NCI-H1930 (cell line): ENCODE measurements at places on chromosomes 12 and 14.

DNA sequence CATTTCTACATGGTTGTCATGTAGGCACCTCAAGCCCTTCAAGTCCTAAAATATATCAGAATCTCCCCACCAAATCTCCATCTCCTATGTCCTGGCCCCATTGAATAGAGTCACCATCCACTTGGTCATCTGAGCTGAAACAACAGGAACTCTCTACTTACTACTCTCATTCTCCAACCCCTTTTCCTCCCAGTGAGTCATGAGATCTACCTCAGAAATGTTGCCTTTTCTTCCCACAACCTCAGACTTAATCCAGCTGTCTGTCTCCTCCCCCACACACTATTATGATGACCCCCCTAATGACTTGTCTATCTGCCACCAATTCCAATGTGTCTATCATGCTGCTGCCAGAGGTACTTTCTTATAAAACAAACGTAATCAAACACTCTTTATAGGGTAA is 72.3 kb upstream of the TMEM263 start:
- DNase-seq = no peak

GRCh38 chr14:30287579-30288445 is 271.1 kb upstream of the G2E3 start:
- DNase-seq = no peak

- no peak for DNase-seq
These were observed 6.0 kb downstream of the GPR132 start for GRCh38 chr14:105059035-105059924.

- DNase-seq = no peak
These were observed 43.9 kb downstream of the MVK start for GRCh38 chr12:109617491-109617890.

GRCh38 chr12:124916374-124917134 is 2.1 kb upstream of the UBC start:
- no peak for DNase-seq

- no peak for DNase-seq
These were observed 62.0 kb upstream of the SYT1 start for GRCh38 chr12:78802593-78802992.

- DNase-seq = no peak
These were observed 399.8 kb upstream of the USP15 start for GRCh38 chr12:61860451-61860850.

- DNase-seq = no peak
These were observed 332.9 kb downstream of the TMEM132D start for GRCh38 chr12:129570796-129571400.

- DNase-seq = no peak
These were observed 11.9 kb downstream of the NRDE2 start for GRCh38 chr14:90319634-90320541.

DNA sequence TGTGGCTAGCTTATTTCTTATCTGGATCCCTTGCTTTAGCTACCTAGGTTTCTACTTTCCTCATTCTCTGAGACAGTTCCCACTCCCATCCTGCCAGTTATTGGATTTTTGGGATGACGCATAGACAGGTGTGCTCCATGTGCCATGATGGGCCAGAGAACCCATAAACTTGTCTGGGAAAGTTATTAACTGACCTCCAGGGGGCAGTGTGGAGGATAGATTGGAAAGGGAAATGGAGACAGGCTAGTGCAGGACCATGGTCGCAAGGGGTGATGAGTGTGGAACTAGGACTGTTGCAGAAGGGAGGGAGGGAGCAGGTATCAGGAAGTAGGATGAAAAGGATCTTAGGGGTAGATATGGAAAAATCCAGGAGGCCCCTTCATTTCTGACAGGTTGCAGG is 80.3 kb downstream of the ESRRB start:
- peak; percentile 23 for DNase-seq

GRCh38 chr12:93776581-93777018 is 99.4 kb downstream of the CRADD start:
- no peak for DNase-seq

- no peak for DNase-seq
These were observed 292.4 kb downstream of the SYT1 start for GRCh38 chr12:79156846-79157463.

DNA sequence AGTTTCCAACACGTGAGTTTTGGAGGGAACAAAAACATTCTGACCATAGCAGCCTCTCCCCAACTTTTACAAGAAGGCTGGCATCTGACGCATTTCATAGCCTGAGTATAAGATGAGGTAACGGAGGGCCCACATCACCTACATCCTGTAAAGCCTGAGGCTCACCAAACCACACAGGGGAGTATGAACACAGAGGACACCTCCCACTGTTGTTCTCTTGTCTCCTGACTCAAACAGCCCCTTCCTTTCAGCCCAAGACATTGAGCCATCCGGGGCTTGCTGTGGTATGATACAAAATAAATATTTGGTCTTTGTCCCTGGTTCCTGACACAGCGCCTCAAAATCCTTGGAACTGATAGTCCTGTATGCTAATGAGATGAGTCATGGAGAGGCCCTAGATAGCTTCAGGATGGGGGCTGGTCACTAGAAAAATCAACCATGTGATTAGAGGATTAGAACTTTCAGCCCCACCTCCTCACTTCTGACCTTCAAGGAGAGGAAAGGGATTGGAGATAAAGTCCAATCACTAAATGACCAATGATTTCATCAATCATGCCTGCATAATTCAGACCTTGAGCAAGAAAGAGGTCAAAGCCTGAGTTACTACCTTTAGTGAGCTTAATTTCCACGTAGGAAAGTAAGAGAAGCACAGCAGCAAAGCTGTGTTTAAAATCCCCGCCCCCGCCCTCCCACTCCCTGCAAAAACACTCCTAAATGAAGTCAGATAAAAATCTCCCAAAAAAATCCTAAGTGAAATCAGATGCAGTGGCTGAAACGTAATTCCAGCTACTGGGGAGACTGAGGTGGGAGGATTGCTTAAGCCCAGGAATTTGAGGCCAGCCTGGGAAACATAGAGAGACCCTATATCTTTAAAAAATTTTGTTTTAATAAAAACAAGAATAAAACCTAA is 236.4 kb downstream of the PCNX1 start:
- no peak for DNase-seq

DNA sequence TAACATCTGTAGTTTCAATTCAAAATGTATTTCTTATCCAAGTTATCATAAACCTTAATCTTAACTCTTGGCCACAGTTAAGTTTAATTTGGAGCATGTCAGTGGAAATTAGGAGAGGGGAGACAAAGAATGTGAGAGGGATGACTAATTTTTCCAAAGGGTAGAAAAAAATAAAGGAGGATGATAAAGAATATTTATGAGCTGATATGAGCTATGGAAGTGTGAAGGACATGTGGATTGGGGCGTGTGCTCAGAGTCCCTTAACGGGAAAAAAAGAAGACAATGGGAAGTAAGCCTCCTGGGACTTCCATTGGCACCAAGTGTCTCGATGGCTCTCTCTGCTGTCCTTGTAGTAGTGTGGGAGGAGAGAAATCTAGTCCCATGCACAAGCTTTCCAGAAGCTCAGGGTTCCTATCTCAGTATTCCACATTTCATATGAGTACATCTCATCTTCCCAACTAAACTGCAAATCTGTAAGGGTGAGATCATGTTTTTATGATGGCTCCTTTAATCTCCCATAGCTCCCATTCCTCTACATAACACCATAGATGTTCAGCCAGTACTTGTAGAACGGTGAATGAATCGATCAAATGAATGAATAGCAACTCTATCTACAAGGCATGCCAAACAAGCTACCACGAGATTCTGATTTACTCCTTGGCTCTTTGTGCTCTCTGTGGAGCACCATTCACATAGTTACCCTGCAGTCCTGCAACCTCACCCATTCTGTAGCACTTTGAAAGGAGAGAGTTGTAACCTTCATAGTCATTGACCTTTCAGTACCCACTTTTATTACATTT is 27.4 kb downstream of the BCL2L14 start:
- no peak for DNase-seq

DNA sequence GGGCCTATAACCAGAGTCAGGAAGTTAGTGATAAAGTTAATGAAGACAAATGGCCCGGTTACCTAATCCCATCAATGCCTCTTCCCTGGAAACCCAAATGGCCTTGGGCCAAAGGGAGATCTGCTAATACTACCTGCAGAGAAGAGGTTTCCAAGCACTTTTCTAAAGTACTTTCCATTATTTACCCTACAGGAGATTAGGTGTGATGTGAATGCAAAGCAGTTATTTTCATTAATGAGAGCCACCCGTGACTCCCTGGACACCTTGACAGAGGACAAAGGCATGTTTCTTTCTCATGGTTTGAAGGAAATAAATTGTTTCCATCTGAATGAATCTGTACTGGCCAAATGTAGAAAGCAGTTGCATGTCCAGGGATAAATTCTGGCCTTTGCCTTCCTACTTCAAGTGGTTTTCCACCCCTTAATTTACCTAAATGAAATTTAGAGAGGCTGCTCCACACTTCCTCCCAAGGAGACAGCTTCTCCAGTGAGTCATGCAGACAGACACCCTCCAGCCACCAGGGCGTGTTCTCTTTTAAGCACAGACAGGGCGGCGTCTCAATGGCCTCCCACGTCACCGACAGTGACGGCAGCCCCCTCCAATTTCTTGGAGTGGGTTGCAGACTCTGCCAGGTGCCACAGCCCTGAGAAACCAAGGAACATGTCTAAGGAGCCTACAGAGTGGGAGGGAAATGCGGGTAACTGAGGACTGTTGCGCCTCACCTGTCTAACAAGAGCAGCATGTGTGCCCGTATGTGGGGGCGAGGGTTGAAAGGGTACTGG is 43.9 kb upstream of the GNPNAT1 start:
- DNase-seq = no peak
